GM06990 (cell line): ENCODE measurements at places on chromosomes 13 and 19.
A peak's percentile ranks its signal among the peaks of the same experiment; 100 is the strongest.

GRCh38 chr13:43686557-43686956 is 100.2 kb downstream of the ENOX1 start:
- no peak for DNase-seq

- peak; percentile 81 for DNase-seq
Observed at GRCh38 chr19:46718157-46718933, 1.4 kb upstream of the PRKD2 start.

DNA sequence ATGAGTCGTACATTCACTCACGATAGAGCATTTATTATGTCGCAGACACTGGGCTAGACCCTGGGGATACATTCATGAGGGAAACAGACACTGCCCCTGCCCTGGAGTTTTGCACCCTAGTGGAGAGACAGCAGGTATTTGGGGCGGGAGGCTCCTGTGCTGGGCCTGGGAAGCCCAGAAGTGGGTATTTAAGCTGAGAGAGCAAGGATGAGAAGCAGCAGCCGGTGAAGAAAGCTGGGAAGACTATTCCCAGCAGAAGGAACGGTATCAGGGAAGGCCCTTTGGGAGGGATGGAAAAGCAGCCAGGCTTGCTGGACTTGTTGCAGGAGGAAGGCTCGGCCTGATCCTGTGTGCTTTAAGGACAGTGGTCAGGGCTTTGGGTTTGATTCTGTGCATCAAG is 54.5 kb downstream of the CDADC1 start:
- no peak for DNase-seq

DNA sequence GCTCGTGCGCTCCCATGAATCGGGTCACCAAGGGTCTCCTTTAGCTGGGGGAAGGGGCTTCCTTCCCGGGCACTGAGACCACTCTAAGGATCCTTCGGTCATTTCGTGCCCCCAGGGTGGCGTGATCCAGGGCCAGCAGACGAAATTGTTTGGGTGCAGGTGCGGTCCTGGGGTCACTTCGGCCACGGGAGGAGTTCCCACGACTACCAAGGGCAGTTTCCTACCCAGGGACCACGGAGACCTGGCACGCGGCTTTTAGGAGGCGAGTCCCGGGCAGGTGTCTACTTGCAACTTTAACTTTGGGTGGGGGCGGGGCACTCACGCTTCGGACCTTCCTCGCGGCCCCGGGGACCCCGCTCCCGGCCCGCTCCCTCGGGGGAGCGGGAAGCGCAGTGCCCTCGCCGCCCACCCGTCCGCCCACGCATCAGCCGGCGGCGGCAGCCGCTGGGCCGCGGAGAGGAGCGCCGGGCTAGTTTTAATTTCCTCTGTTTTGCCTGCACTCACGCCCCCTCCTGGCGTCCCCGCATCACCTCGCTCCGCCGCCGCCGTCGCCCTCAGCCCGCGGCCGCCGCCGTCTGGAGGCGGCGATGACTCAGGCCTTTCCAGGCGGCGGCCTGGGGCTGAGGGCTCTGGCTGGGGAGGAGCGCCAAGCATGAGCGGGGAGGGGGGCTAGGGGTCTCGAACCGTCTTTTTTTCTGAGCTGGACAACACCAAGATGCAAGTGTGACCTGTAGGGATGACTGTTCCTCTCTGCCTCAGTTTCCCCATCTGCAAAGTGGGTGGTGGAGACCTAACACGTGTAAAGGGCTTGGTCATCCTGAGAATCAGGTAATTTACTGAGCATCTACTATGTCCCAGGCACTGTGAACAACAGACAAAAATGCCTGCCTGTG is 21.8 kb downstream of the OLFM2 start:
- DNase-seq = peak; percentile 83

DNA sequence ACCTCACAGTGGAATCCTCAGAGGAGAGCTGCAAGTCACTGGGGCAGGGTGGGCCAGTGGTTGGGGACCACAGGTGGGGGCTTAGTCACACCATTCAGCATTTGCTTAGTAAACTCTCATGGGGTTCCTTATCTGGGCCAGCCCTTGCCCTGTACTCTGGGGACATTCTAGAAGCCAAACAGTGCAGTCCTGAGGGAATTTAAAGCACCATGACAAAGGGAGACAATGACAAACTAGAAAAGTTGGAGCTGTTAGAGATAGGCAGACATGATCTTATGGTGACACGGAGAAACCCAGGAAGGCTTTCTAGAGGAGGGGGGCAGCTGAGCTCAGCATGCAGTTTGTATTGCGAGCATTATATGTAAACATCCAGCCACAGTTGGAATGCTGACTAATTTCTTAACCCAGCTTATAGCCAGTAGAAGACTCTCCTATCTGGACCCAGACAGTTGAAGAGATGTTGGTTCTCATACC is 87.6 kb downstream of the ZNF429 start:
- DNase-seq = no peak

DNA sequence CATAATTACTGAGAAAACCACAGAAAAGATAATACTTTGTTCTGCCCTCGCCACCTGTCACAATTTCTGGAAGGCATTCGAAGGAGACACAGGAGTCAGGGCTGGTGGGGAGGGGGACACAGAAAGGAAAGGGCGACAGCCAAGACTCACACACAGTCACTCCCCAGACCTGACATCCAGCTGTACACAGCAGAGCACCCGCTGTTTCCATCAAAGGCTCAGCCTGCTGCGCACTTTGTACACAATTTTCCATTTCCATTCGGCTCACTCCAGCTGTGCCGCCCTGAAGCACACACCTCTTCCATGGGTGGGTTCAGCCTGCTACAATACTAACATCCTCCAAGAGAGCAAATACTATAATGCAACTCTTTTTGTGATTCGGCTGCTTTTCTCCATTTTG is 38.0 kb downstream of the STK24 start:
- DNase-seq = no peak

GRCh38 chr19:44697670-44698034 is 1.3 kb upstream of the CEACAM16 start:
- DNase-seq = no peak

DNA sequence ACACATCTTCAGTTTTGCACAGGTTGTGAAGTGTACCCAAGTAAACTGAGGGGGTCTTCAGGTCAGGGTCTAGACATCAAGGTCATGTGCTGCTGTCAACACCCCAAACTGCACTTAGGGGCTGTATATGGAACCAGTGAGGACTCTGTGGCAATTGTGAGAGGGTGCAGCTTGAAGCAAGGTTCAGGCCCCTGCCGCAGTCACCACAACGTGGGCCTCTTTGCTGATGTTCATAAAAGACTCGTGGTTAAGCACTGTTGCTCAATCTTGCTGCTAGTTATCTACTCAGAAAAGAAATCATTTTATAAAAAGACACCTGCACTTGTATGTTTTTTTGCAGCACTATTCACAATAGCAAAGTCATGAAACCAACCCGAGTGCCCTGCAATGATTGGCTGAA is 907.4 kb downstream of the UQCRFS1 start:
- no peak for DNase-seq

DNA sequence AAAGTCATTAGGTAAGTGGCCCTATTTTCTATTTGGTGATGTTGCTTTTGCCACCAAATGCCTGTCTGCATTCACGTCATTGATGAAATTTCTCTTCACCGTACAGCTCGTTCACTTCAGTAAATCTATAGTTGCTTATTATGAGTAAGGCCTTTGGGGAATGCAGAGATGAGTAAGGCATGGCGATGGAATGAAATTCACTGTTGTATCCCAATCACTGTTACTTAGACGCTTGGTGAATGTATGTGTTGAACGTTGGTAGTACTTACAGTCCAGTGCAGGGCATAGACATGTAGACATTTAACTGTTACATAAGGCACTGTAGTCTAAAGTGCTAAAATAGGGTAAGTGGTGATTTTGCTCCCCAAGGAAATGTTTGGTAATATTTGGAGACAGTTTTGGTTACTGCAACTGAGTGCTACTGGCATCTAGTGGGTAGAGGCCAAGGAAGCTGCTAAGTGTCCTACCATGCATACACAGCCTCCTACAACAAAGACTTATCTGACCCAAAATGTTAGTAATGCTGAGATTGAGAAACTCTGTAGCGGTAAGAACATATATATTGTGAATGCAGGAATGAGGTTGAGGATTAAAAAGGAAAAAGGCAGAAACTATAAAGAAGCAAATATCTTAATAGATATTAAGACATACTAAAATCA is 5.8 kb downstream of the AKAP11 start:
- no peak for DNase-seq

DNA sequence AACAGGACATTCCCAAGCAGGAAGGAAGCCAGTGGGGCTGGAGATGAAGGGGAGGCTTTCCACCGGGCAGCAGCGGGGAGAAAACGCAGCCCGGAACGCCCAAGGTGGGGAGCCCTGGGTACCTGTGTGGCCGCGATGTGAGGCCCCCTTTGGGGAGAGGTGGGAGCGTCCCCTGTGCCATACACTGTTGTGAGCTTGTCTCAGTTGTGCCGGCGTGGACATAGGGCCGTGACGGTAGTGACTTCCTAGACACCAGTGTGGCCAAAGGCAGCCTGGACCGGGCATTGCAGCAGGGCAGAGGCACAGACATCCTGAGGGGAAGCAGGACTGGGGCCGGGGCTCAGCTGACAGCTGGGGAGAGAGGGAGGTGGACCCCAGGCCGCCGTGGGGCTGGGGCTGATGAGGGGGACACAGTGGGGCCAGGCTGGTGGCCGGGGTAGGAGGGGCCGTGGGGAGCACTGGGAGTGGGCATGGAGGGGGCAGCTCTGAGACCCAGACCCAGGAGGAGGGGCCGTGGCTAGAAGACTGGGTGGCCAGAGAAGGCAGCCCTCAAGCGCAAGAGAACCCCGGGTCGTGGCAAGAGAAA is 38.5 kb upstream of the TFDP1 start:
- DNase-seq = no peak

GRCh38 chr19:17327654-17328516 is 6.8 kb downstream of the ANO8 start:
- no peak for DNase-seq

DNA sequence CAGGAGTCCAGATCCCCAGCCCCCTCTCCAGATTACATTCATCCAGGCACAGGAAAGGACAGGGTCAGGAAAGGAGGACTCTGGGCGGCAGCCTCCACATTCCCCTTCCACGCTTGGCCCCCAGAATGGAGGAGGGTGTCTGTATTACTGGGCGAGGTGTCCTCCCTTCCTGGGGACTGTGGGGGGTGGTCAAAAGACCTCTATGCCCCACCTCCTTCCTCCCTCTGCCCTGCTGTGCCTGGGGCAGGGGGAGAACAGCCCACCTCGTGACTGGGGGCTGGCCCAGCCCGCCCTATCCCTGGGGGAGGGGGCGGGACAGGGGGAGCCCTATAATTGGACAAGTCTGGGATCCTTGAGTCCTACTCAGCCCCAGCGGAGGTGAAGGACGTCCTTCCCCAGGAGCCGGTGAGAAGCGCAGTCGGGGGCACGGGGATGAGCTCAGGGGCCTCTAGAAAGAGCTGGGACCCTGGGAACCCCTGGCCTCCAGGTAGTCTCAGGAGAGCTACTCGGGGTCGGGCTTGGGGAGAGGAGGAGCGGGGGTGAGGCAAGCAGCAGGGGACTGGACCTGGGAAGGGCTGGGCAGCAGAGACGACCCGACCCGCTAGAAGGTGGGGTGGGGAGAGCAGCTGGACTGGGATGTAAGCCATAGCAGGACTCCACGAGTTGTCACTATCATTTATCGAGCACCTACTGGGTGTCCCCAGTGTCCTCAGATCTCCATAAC is at the start of gene APOE:
APOE (plus strand) TSS at position 360 of the 724 bp plus-strand sequence. CDS start 829 bp downstream, outside the sequence.
- DNase-seq = no peak

- DNase-seq = no peak
Observed at GRCh38 chr19:1356508-1356865, 27.2 kb upstream of the NDUFS7 start.

DNA sequence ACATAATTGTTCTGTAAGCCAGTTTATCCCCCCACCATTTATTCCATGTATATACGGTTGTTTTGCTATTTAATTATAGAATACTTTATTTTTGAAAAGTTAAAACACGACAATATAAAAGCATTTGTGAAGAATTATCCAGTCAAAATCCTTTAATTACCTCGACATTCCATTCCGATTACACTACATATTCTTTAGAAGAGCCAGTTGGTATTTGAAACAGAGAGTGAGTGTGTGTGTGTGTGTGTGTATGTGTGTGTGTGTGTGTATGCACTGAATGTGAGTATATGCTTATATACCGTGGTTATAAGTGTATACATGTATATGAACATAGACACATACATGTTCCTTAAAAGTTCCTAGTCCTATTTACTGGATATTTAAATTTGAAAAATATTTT is 87.8 kb upstream of the KLF5 start:
- no peak for DNase-seq

GRCh38 chr19:13475044-13475443 is 31.2 kb downstream of the CACNA1A start:
- no peak for DNase-seq

- no peak for DNase-seq
Observed at GRCh38 chr19:4508698-4509097, 9.6 kb downstream of the PLIN4 start.

DNA sequence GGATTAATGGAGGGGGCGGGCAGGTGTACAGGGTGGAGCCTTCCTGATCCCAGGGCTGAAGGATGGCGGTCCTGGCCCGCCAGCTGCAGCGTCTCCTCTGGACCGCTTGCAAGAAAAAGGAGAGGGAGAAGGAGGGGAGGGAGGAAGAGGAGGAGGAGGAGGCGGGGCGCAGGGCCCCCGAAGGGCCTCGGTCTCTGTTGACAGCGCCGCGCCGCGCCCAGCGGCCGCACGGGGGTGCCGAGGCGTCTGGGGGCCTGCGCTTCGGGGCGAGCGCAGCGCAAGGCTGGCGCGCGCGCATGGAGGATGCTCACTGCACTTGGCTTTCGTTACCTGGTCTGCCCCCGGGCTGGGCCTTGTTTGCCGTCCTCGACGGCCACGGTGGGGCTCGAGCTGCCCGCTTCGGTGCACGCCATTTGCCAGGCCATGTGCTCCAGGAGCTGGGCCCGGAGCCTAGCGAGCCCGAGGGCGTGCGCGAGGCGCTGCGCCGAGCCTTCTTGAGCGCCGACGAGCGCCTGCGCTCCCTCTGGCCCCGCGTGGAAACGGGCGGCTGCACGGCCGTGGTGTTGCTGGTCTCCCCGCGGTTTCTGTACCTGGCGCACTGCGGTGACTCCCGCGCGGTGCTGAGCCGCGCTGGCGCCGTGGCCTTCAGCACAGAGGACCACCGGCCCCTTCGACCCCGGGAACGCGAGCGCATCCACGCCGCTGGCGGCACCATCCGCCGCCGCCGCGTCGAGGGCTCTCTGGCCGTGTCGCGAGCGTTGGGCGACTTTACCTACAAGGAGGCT is at the start of gene PPM1N:
PPM1N (plus strand) TSS at position 33 of the 785 bp plus-strand sequence; CDS start at position 63, 30 bp downstream.
- DNase-seq = peak; percentile 86

DNA sequence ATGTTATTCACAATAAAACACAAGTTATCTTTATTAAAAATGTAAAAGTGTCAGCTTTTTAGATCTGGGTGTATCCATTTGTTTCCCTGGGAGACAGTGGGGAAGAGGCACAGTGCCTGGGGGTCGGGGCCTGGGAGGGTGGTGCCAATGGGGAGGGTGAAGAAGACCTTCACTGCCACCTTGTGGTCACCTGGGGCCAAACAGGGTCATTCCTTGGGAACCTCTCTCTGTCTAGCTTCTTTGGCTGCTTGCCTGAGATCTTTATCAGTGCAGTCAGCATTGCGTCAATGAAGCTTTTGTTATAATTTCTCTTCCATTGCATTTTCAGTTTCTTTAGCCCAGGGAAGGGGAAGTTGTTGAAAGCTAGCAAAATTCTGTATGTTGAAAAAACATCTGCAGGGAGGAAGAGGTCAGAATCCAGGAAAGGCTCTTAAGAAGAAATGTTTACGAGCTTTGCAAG is 39.1 kb downstream of the PCDH8 start:
- peak; percentile 50 for DNase-seq

GRCh38 chr13:33927315-33927714 is 109.4 kb downstream of the RFC3 start:
- no peak for DNase-seq
